Kidney tubule cell (primary cell): ENCODE measurements at places on chromosomes 11 and 22.

DNA sequence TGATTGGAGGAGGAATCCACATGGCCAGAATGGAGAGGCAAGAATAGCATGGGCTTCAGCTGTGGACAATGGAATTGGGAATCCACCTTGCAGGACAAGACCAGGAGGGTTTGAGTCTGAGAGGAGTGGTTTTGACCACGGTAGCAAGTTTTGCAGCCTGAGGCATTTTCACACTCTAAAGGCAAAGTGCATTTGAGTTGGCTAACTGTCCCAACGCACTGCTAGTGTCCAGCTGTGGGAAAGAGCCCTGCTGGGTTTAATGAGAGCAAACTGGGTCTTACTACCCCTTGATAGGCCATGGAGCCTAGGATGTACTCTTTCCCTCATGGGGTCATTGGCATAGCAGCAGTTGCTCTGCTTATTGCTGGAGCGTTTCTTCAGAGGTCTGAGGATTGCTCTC lies at the start of gene OR5B2:
OR5B2 (minus strand) TSS at position 101 of the 400 bp plus-strand sequence. CDS start 4,860 bp downstream, outside the sequence.
- DNase-seq = no peak

- no peak for DNase-seq
These were observed 8.0 kb upstream of the EFCAB6 start for GRCh38 chr22:43819931-43820640.

GRCh38 chr11:78497293-78497692 lies 77.4 kb downstream of the NARS2 start:
- DNase-seq = no peak

GRCh38 chr22:40605761-40606160 lies 30.8 kb downstream of the MRTFA start:
- no peak for DNase-seq

DNA sequence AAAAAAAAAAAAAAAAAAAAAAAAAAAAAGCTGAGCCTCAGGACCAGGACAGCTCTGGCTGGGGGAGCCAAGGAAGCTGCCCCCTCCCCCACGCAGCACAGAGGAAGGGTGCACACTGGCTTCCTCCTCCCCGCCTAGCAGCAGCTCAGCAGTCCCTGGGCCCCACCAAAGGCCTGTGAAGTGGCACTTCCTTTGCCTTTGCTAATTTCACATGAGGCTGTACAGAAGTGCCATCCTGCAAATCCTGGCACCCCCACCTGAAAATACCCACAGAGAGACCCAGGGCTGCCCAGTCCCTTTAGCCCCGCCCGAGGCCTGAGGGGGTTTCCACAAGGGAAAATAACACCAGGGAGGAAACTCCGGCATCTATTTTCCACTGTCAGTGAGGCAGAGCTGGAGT lies 3.9 kb downstream of the RHOG start:
- DNase-seq = no peak

GRCh38 chr22:33109514-33110430 lies 51.6 kb upstream of the SYN3 start:
- DNase-seq = no peak

DNA sequence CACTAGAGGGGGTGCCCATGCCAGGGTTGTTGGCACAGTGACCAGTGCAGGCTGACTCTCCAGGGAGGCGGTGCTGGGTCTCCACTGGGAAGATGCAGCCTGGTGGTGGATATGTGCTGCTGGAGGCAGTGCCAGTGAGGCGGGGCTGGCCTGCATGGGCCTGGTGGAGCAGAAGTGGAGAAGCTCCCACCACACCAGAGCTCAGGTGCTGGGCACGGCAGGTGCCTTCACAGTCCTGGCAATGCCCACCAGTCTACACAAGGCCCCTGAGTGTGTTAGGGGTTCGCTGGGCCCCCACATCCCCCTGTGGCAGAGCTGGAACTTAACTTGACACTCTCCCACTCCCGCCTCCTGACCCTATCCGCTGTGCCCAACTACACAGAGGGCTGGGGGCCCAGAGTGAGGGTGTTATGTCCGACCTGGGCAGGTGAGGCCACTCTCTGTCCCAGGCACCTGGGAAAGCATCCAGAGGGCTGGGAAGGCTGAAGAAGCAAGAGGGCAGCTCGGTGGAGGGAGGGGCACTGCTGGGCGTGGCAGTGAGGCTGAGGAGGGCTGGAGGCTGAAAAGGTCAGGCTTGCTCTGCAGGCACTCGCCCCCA lies 102.4 kb upstream of the B3GAT1 start:
- DNase-seq = no peak

DNA sequence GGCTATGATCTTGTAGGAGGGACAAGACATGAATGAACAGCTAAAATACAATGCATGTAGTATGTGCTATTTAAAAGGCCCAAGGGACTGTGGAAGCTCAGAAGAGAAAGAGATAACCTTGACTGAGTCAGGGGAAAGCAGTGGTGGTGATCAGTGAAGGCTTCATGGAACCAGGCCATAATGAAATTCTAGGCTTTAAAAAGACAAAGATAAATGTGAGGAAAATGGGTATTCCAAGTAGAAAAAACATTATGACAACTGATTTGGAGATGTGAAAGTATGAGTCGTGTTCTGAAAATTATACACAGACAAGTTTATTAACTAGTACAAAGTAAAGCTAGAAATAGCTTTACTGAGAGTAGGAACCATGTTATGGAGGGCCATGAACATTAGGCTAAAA lies 189.8 kb downstream of the SOX6 start:
- DNase-seq = no peak

GRCh38 chr11:111105566-111105965 lies 140.0 kb upstream of the POU2AF2 start:
- DNase-seq = no peak

GRCh38 chr22:26922806-26923205 lies 265.4 kb downstream of the MIAT start:
- no peak for DNase-seq

- no peak for DNase-seq
These were observed 831.2 kb downstream of the METTL15 start for GRCh38 chr11:28939381-28939780.

DNA sequence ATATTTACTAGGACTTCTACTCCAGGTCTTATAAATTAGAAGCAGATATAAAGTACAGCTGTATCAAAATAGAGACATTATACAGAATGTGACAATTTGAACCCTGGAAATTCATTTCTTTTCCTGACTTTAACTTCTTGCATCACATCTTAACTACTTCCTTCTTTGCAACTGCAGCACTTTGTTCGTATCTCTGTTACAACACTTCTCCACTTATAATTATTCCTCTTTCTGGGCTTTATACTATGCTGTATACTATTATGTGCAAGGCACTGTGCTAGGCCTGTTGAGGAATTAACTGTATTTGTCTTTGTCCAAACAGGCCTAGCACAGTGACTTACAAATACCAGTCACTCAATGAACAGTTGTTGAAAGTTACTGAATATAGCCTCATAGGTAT lies 1.8 kb upstream of the SLC36A4 start:
- DNase-seq = no peak

DNA sequence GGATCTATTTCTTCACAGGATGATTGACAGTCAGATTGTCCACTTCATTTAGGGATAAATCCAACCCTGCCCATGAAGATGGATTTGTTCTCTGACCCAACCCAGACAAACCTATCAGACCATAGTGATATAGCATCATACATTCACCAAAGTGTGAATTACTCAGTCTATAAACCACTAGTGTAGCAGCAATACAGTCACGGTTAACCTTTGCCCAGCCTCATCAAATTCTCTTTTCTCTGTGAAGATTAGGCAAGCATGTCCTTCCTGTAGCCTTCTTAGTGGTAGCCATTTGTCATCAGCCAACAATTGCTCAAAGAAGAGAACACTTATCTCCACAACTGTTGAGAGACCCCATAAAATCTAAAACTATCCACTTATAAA lies 14.4 kb upstream of the BIRC2 start:
- DNase-seq = peak; percentile 46

- DNase-seq = peak; percentile 71
These were observed 786 bp downstream of the CAPN1 start for GRCh38 chr11:65182258-65183170.

DNA sequence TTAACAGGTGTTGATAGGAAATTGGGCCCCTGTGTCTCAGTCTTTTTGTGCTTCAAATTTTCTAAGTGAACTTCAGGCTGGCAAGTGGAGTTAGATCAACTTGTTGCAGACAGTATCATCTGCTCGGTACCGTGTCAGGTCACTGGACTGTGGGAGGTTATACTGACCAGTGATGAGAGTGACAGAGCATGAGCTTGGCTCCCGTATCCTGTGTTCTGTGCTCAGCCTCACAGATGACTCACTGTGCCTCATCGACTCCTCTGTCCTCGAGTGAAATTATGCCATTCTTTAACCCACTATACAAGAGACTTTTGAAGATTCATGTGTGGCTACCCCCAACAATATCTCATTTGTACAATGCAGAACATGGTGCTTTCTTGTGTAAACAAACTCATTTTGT lies 7.9 kb downstream of the GRAP2 start:
- peak; percentile 55 for DNase-seq

- DNase-seq = no peak
These were observed 242.1 kb downstream of the BUD13 start for GRCh38 chr11:116530705-116531104.

GRCh38 chr11:132330515-132330914 lies 960.1 kb downstream of the NTM start:
- no peak for DNase-seq

- DNase-seq = peak; percentile 80
These were observed 75.7 kb downstream of the GRAMD1B start for GRCh38 chr11:123505546-123506299.

GRCh38 chr11:34502949-34503348 lies 10.6 kb downstream of the ELF5 start:
- DNase-seq = no peak

GRCh38 chr11:36333897-36334296 lies 37.8 kb downstream of the PRR5L start:
- no peak for DNase-seq

GRCh38 chr11:6602096-6602940 lies 1.1 kb downstream of the RRP8 start:
- DNase-seq = peak; percentile 4

DNA sequence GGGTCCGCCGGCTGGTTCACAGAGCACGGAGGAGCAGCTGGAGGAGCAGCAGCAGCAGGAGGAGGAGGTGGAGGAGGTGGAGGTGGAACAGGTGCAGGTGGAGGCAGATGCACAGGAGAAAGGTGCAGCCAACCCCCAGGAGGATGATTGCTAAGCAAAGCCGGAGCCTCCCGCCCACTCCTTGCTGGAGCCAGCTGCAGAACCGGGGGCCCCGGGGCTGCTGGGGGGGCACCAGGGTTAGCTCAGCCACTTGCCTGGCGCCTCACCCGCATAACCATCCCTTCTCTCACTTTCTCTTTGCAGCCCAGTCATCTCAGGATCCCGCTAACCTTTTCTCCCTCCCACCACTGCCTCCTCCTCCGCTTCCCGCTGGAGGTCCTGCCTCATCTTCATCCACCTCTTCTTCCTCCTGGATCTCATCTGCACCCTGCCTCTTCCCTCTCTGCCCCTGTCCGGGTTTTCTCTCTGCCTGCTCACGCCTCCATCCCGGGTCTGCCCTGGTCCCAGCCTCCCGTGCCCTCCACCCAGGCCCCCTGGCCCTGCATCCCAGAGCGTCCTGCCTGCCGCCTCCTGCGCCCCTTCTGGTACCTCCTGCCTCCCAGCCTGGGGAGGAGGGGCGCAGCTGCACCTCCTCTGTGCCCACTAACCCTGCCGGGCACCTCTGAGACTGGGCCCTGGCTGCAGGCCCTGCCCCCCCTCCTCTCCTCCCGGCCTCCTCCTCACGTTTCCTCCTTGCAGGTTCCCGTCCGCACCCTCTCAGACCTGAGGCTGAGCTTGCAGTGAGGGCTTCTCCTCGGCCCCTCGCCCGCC lies 9.5 kb downstream of the KCTD17 start:
- no peak for DNase-seq

DNA sequence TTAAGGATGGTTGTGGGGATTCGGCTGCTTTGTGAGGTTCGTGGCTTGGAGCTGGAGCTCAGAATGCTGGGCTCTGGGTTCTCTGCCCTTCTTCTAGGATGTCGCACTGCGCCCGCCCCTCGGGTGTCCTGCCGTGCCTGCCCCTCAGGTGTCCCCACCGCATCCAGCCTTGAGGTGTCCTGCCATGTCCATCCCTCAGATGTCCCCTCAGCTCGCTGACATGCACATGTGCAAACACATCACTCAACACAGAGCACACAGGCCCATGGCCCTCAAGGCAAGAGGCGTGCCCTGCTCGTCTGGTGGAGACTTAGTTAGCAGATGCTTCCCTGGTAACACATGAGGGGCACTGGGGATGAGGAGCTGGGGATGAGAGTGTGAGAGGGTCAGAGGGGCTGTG lies 359.3 kb downstream of the TBC1D22A start:
- no peak for DNase-seq

GRCh38 chr11:83249972-83250593 lies 36.1 kb downstream of the CCDC90B start:
- DNase-seq = peak; percentile 46

DNA sequence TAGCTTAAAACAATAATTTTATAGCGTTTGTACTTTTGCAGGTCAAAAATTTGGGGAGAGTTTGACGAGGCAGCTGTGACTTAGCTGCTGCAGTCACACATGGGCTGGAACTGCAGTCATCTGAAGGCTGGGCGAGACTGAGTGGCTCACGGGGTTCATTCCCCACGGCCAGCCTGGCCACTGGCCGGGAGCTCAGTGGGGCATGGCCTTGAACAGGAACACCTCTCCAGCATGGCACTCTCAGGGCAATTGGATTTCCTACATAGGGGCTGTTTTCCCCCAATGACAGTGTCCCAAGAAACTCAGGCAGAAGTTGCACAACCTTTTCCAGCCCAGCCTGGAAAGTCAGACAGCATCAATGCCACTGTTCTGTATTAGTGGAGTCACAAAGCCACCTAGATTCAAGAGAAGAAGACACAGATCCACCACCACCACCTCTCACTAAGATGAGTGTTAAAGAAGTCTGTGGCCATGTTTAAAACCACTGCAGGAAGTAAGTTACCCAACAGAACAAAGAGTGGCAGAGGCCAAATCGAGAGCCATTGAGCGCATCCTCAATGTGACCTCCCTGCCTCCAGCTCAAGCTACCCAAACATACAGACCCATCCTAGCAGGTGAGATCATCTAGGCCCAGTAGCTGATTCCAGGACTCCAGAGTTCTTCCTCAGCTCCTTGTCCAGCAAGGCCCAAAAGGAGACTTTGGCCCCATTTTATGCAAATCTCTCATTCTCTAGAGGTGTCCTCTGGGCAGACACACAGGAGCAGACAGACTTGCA lies 618.7 kb upstream of the CADM1 start:
- DNase-seq = no peak

DNA sequence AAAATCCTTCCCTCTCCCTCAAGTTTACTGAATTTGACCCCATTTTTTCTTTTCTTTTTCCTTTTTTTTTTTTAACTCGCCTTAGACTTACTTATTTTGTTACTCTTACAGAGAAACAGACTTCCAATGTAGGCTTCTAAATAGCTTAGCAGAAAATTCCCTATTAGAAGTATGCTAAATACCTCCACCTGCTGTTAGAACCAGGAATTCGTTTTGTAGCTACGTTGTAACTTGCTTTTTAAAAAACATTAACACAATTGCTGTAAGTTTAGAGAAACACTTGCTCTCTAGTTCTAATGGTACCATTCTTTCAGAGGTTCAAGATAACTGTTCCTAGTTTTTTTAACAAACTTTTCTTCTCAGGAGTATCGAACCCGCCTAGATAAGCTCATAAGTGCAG lies 324.2 kb downstream of the DCDC1 start:
- peak; percentile 31 for DNase-seq

- DNase-seq = peak; percentile 1
These were observed 256.1 kb upstream of the UBASH3B start for GRCh38 chr11:122399375-122399774.
